OCI-M1 (cell line): ENCODE measurements at places on chromosomes 7 and 10.

- DNase-seq, result no peak
These were observed 48.0 kb upstream of the NCF1 start for GRCh38 chr7:74725840-74726239.

GRCh38 chr10:74022926-74023629, 25.2 kb downstream of the VCL start:
- DNase-seq, result no peak

DNA sequence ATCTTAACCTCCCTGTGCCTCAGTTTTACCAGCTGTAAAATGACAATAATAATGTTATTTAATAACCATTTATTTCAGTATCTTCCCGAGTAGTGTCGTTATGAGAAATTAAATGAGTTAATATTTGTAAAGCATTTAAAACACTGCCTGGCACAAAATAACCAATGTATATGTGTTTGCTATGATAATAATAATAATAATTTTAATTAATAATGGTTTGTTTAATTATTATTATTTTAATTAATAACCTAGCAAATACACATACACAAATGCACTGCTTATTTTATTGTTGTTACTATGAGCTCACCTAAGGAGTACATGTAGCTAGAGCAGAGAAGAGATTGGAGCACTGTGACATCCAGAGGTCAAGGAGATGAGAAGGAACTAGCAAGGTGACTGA, 18.2 kb upstream of the GPNMB start:
- DNase-seq, result no peak

GRCh38 chr10:128744092-128744491, 617.9 kb upstream of the MKI67 start:
- no peak for DNase-seq

DNA sequence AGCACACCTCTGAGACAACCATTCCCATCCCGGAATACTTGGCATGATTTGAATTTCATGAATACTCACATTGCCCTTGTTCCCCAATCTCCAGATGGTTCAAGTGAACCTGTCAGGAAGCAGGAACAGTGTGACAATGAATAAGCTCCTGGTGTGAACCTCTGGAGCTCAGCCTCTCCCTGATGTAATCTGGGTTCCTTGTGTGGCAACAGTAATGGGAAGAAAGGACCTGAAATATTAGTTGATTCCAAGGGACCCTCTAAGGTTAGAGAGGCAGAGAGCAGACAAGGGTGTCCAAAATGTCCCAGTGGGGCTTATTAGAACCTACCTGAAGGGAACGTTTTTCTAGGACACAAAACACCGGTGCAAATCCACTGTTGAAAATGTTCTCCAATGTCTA, 8.5 kb downstream of the OR2A7 start:
- DNase-seq, result no peak

DNA sequence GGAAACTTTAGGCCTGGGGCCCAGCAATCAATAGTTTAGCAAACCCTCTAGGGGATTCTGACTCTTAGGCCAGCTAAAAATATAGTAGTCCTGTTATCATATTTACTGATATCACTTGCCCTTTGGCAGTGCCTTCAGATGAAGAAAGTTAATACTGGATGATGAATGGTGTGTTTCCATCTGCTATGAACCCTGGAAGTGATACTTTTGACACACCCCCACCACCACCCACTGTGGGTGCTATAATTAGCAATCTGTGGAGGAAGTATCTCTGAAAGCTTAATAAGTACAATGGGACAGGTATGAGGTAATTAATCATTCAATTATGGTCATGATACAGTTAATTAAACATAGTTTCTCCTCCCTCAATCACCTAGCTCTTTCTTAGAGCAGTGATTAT, 90.4 kb upstream of the LRRTM3 start:
- no peak for DNase-seq

GRCh38 chr7:112970771-112971170, 115.9 kb downstream of the GPR85 start:
- DNase-seq, result peak; percentile 15

DNA sequence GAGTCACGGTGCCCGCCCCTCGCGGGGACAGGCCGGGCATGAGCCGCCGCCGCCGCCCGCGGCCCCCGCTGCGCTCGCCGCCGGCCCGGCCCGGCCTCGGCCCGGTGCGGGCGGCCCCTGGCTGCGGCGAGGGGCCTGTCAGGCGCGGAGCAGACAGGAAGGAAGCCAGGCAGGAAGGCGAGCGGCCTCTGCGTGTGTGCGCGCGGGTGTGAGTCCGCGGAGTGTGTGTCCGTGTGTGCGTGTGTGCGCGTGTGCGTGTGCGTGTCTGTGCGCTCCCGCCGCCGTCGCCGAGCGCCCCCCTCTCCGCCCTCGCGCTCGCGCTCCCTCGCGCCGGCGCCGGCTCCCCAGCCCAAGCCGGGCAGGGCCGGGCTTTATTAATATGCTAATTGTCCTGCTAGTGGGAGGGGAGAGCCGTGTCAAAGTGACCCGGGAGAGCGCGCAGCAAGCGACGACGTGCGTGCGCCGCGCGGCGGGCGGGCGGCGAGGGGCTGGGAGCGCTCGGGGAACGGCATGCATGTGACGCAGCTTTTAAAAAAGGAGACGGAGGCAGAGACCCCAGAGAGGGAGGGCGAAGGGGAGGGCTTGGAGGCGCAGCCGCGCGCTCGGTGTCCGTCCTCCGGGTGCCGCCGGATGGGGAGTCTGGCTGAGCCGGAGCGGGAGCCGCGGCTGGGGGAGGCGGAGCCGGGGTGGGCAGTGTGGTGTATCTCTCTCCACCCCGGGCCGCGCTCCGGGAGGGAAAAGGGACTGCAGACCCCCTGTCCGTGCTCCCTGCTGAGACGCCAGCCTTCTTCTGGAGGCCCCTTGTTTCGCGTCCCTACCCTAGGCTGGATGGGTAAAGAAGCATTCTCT, at the start of gene LDB1:
Gene LDB1 (minus strand): TSS at position 227 of the 849 bp plus-strand sequence. CDS start 258 bp downstream, outside the sequence.
- peak; percentile 91 for DNase-seq

DNA sequence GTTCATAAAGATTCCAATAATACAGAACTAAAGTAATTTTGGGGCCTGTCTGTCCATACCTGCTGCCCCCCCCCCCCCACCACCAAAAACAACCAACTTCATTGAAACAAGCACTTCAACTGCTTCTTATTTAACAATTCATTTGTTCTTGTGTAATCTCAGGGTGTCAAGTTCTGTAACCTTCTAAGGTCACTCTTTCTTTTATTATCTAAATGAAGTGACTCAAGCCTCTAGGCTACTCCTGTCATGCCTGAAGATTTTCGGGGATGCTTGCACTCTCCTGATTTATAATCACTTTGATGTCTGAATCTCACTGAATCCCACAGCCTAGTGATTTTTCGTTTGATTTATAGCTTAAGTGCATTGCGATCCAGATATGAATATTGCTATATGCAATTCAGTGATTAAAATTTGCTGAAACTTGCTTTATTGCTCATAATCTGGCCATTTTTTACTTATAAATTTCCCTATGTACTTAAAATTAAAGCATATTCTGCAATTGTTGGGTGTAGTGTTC, 27.2 kb downstream of the GARIN1A start:
- DNase-seq, result no peak

DNA sequence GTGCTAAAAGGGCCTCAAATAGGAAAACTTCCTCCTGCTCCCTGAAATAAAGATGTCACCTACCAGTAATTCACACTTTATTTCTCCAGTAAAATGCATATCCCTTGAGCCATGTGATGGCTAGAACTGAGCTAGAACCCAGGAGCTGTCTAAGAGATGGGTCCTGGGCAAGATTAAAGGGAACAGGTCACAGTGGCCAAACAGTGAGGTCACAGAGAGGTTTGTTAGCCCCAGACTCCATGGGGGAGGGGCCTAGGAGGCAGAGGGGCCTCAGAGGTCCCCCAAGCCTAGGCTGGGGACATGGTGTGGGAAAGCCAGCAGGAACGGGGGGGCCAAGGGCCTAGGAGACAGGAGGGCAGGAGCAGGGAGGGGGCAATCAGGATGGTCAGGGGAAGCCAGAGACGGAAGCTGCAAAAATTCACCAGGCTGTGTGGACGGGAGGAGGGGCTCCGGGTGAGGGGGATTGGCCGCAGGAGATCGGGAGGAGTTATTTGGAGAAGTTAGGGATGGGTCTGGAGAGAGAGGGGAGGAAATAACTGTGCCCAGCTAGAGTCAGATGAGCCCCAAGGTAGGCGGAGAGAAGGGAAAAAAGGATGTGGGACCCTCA, 3.3 kb downstream of the FBXO24 start:
- no peak for DNase-seq

DNA sequence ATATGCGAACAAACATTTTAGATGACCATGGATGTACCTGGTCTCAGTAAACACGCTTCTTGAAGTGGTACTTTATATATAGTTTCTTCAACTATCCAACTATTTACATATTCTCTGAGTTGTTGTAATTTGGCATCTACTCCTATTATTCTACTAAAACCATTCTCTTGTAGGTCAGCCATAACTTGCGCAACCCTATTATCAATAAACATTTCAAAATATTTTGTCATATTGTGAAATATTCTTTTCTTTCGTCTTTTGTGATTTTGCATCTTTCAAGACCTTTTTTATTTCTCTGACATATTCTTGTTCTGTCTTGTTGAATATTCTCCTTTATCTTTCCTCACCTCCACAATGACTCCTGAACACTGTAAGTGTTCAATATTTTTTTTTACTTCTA, 753.3 kb downstream of the NXPH1 start:
- no peak for DNase-seq

GRCh38 chr7:28106321-28106829, 74.2 kb downstream of the JAZF1 start:
- no peak for DNase-seq

DNA sequence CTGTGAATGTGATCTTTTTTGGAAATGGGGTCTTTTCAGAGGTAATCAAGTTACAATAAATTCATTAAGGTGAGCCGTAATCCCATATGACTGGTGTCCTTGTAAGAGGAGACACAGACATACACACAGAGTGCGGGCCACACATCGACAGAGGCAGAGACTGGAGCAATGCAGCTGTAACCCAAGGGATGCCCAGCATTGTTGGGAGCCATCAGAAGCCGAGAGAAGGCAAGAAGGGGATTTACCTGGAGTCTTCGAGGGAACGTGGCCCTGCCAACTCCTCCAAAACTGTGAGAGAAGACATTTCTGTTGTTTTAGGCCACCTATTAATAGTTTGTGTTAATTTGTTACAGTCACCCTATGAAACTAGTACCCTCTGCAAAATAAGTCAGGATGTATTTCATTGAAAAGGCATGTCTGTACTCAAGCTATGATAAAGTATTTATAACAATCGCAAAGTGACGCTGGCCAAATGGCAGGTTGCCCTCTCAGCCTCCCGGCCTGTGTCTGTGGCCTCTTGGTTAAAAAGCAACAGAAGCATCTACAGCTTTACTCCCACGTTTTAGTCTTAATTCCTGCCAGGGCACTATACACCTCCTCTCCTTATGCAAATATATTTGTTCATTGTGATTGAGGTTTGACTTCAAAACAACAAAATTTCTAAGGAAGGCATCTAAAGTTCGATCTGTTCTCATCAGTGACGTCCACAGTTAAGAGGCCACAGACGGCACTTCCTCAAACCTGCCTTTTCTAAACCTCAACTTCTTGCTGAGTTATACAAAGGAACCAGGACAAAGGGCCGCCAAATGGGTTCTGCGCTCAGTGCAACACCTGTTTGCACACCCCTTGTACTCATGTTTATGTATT, 46.8 kb downstream of the HIPK2 start:
- no peak for DNase-seq

DNA sequence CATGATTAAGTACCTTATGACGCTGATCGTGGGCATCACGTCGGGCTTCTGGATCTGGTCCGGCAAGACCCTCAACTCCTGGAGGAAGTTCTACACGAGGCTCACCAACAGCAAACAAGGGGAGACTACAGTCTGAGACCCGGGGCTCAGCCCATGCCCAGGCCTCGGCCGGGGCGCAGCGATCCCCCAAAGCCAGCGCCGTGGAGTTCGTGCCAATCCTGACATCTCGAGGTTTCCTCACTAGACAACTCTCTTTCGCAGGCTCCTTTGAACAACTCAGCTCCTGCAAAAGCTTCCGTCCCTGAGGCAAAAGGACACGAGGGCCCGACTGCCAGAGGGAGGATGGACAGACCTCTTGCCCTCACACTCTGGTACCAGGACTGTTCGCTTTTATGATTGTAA, 2.5 kb downstream of the FZD1 start:
- DNase-seq, result no peak

- no peak for DNase-seq
These were observed 18.4 kb downstream of the FAM241B start for GRCh38 chr10:69648461-69648860.

DNA sequence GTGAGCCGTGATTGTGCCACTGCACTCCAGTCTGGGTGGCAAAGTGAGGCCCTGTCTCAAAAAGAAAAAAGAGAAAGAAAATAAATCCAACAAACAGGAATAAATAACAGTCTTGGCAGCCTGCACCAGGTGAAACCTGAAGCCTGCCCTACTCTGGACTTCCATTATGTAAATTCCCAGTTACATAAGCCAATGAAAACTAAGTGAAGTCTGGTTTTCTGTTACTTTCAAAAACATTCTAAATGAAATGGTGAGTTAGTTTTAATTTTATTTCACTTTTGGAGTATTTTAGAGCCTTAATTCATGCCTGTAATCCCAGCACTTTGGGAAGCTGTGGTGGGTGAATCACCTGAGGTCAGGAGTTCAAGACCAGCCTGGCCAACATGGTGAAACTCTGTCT, 22.5 kb upstream of the HIBADH start:
- no peak for DNase-seq
